ENCODE measurements at places on chromosomes 7 and 10.
A peak's percentile ranks its signal among the peaks of the same experiment; 100 is the strongest.

GRCh38 chr10:17001961-17002749, 127.5 kb downstream of the CUBN start:
- no peak for DNase-seq

- DNase-seq: no peak
Observed at GRCh38 chr7:108045669-108046068, 42.7 kb upstream of the LAMB1 start.

DNA sequence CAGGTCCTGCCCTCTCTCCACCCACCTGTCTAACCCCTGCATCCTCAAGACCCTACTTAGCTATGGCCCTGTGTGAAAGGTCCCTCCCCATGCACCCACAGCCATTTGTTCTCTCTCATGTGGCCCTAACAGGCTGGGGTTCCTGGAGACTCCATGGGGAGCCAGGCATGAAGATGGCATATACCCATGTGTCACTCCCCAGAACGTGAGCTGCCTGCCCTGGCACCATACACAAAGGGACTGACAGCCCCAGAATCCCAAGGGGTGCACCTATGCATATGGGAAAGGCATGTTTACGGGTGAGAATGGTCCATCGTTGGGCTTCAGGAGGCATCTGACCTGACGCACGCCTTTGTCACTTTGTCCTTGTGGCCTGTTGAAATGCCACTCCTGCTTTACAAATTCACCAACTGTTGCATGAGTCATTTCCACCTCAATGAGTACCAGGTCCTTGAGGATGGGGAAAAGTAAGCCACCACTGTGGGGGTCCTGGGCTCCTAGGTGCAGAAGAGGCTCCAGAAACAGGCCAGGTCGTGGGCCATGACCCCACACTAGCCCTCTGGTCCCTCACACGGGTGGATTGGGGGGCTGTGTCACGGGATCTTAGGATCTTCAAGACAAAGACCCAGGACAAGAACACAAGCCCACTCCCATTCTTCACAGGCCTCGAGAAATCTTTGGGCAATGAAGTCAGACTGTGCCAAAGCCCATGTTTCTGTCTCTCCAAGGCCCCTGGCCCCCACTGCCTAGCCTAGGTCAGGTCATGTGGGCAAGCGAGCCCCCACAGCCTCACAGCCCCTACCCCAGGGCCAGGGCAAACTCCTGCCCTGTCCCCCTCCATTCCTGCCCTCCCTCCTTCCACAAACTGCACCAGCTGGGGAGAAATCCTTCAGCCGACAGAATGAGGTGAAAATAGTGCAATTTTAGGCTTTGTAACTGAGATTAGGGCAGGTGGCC, 8.6 kb downstream of the GPRIN2 start:
- no peak for DNase-seq

- DNase-seq: no peak
Observed at GRCh38 chr7:18803923-18804322, 308.4 kb downstream of the HDAC9 start.

DNA sequence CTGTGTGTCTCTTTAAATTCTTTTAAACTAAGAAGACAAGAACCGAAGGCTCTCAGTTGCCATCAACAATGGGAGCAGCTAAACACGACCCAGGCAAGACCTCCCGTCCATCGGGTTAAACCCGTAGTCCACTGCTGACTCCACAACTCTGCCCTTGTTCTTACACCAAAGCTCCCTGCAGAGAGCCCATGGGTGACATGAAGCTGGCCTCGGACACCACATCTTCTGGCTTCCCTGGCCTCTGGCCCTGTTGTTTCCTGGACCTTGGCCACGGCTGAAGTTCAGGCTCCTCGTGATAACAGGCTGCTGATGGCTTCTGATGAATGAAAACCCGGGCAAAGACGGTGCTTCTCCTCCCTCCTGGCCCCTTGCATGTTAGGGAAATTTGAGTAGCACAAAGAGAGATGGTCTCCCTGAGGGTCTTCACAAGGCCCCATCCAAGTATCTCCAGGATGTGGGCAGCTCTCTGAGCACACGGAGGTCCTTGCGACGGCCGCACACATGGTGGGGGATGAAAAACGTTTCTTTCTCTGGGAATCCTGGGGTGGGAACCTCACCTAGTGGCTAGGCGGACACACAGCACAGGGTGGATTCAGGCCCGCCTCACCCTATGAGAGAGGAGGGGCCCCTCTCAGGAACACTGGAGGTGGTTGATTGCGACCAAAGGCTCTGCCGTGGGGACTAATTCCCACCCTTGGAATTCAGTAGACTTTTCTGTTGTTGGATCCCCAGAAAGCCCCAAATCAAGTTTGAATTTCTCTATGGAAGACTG, 271.1 kb downstream of the ADARB2 start:
- no peak for DNase-seq

GRCh38 chr10:80515511-80515910, 22.2 kb upstream of the SH2D4B start:
- no peak for DNase-seq

- DNase-seq: no peak
Observed at GRCh38 chr7:104983076-104983577, 30.9 kb upstream of the KMT2E start.

DNA sequence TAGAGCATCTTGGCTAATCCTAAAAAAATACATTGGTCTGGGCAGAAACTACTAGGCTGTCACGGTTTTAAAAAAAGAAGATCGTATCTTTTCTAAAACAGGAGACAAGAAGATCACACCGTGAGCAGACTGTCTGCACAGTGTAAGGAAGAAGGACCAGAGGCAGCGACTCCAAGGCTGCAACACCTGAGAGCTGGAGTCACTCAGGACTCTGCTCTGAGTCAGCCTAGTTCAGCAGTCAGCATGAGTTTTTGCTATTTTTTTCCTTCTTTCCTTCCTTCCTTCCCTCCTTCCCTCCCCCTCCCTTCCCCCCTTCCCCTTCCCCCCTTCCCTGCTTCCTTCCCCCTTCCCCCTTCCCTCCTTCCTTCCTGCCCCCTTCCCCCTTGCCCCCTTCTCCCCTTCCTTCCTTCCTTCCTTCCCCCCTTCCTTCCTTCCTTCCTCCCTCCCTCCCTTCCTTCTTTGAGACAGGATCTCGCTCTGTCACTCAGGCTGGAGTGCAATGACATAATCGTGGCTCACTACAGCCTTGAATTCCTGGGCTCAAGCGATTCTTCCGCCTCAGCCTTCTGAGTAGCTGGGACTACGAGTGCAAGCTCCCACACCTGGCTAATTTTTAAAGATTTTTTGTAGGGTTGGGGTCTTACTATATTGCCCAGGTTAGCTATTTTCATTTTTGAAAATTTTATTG, 24.4 kb downstream of the BAG3 start:
- no peak for DNase-seq

- DNase-seq: no peak
Observed at GRCh38 chr10:1731592-1731991, 5.7 kb downstream of the ADARB2 start.

DNA sequence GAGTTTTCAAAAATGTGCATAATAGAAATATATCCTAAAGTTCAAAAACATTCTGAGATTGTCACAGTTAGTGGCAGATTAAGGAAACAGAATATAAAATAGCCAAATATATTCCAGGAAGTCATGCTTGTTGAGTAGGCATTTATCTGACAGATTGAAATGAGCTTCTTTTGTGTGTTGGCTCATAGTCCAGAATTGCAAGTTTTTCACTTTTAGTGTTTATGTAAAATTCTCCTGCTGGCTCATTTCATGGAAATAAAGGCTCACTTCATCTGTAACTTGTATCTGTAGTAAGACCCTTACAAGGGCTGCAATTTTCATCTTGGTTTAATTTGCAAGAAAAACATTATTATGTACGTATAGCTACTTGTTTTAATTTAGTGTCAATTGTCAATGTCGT, 93.5 kb downstream of the MCU start:
- DNase-seq: no peak

DNA sequence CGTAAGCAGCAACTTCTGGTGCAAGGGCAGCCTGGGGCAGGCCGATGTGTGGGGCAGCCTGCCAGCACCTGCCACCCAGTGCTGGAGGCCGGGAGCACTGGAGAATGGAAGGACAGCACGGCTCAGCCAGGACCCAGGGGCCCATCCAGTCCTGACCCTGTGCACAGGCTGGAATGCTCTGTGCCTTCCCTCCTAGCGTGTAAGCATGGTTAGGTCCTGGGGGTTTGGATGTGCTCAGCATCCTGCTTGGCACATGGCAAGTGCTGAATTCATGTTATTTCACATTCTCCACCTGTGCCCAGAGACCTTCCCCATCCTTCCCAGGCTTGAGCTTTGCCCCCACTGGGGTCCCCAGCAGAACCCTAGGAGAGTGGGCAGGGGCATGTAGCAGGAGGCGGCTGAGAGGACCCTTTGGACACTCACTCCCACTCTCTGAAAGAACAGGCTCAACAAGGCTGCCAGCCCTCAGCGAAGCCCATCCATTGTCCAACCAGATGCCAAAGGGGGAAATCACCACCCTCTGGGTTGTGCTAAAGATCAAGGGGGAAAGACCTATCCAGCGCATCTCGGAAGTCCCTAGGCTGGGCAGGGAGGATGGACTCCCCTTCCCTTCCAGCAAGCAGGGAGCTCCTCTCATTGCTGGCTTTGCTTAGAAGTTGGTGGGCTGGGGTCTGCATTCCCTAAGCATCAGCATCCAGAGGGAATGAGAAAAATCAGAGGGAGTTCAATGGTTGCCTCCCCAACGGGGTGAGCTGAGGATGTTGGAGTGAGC, 29.7 kb downstream of the ANXA8 start:
- DNase-seq: peak; percentile 12

DNA sequence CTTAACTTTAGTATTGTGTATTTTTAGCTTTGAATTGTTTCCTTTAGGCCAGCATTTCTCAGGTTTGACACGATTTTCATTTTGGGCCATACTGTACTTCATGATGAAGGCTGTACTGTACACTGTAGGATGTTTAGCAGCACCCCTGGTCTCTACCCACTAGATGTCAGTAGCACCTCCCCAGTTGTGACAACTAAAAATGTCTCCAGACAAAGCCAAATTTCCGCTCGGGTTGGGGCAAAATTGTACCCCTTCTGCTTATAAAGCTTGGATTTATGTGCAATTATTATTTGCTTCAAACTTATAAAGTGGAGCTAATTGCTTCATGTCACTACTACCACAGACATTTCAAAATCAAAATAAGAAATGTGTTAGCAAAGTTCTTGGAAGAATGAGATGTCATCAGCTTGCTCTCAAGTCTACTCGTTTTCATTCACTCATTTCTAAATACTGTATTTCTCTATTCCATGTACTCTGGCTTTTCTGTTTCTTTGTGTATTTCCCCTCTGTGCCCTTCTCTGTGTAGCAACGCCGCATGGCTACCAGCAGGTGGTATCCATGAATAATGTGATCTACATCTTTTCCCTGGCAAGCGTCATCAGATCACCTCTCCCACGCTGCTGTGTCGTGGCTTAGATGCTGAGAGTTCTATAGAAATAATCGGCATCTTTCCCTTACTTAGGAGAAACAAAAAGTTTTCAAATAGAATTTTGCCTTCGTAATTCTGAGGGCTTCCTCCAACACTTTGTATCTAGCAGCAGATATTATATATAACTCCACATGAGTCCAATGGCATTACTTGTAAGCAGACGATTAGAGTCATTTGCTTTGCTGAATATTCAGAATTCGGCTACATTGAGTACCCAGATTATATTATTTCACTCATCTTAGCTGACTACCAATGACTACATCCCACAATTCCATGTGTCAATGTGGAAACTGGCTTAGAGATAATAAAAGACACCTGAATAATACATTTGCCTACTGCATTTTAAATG, 47.8 kb upstream of the CALCR start:
- DNase-seq: no peak

DNA sequence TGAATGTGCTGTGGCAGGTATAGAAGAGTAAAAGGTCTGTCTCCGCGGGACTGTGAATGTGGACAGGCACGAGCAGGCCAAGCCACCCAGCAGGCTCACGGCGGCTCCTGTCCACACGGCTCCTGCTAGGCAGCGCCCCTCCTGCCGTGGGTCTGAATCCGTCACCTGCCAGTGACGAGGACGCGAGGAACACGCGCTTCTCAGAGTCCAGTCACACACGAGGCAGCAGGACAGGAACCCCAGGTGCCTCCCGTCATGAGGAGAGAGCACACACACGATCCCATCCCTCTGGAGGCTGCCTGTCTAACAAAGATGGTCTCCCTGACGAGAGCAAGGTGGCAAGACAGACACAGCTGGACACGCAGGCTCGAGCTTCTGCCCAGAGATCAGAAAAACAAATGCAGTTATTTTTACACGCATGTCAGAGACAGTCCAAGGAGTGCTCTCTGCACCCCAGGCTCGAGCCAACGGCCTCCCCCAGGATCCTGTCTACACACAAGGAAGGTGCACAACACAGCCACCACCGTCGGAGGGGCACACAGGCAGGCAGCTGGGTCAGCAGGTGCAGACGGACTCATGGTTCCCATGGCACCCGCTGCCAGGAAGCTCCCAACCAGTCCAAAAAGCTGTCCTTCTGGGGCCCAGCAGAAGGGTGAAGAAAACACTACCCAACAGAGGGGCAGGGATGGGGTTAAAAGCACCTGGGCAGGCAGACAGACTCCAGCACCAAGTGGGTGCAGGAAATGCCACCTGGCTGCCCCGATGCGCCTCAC, 103.2 kb downstream of the MAD1L1 start:
- DNase-seq: no peak

GRCh38 chr10:49651917-49652316, 27.5 kb upstream of the C10orf53 start:
- DNase-seq: no peak

DNA sequence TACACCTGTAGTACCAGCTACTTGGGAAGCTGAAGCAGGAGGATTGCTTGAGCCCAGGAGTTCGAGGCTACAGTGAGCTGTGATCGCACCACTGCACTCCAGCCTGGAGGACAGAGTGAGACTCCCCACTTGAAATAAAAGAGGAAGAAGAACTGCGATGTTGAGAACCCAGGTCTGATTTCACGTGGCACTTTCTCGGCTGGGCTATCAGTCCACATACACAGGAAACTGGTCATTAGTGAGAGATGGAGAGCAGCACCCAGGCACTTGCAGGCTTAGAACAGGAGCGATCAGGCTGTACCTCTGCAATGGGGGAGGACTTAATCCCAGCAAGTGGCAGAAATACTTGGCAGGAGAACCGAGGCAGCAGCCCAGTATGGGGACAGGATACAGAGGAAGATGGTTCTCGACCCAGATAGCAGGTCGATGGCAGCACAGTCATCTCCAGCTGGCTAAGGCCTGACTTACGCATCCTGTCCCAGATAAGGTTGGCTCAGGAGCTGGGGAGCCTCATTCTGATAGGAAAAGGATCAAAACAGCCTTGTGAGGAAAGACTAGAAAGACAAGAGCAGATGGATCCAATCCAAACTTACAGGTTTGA, 487.7 kb upstream of the AUTS2 start:
- no peak for DNase-seq

GRCh38 chr7:54738737-54739136, 20.3 kb downstream of the SEC61G start:
- DNase-seq: no peak

DNA sequence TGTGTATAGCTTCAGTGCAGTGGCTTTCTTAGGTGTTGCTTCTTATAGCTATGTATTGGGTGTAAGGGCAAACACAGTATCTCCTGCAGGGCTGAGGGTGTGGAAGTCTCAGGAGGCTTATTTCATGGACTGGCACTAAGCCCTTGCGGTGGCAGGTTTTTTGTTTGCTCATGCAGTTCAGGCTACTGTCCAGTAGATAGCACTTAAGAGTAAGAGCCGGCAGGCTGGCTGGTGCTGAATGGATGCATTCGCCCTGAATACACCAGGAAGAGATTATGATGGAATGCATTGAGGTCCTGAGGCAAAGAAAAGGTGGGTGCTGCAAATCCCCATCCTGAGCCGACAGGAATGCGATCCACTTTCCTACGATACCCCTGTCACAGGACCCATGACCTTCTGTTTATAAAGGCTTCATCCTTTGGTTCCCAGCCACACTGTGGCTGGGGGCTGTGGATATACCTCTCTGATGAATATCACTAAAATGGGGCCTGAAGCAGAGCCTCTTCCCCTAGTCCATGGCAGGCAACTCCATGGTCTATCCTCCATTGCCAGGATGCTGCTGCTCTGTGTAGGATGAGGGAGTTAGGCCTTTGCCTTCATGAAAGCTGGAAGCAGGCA, 44.9 kb downstream of the ANXA8 start:
- no peak for DNase-seq
